Aorta (tissue), 5 donors: ENCODE measurements at places on chromosomes 1 and 21.

DNA sequence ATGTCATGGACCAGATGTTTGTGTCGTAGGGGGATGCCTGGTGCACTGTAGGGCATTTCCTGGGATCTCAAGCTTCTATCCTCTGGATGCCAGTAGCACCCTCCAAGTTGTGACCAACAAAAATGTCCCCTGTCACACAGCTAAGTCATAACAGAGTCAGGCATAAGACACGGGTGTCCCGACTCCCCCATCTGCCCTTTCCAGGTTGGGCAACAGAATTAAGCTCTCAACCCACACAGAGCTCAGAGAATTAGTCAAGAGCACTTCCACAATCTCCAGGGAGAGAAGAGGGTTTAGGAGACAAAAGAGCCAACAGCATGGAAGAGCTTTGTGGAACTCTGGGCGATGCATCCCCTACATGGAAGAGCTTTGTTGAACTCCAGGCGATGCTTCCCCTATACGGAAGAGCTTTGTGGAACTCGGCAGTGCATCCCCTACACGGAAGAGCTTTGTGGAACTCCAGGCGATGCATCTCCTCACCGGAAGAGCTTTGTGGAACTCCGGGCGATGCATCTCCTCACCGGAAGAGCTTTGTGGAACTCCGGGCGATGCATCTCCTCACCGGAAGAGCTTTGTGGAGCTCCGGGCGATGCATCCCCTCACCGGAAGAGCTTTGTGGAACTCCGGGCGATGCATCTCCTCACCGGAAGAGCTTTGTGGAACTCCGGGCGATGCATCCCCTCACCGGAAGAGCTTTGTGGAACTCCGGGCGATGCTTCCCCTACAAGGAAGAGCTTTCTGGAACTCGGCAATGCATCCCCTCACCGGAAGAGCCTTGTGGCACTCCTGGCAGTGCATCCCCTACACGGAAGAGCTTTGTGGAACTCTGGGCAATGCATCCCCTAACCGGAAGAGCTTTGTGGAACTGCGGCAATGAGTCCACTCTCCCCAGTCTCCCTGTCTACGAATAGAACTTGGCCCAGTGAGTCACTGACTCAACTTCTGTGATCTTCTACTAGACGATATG lies 422.7 kb downstream of the KIF26B start:
- H3K27ac ChIP-seq = no peak overlapping the region
- H3K4me1 ChIP-seq = no peaks in the 10 kb centered on the region
- H3K36me3 ChIP-seq = no peaks in the 10 kb centered on the region
- no peak overlapping the region for H3K4me3 ChIP-seq
- no peak for DNase-seq

DNA sequence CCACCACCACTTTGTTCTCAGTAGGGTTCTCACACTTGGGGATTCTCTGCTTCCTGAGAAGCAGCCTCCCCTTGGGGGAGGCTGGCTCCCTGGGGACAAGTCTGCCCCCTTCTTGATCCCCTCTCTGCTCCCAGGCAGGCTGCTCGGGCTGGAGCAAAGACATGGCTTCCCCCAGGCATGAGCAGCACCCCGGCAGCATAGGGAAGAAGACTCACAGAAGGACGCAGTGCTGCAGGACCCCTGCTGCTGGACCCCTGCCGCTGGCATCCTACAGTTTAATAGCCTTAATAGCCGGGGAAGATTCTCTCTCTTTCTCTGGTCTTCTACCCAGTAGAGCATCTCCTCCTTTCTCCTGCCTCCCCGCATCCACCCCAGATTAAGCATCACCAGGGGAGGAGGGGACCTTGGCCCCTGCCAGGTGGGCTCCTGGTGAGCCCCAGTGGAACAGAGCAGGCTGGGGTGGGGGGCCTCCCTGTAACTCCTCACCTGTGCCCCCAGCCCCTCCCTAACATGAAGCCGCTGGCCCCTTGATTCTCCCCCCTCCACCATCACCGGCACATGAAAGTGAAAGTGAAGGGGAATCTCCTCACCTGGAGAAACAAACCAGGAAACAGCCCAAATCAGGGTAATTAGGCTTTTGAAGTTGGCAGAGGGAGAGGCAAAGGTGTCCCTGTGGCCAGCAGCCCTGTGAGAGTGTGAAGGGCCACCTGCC lies 2.5 kb downstream of the WNT3A start:
- no peaks in the 10 kb centered on the region for H3K27me3 ChIP-seq
- no peaks in the 10 kb centered on the region for H3K4me1 ChIP-seq
- DNase-seq = no peak
- H3K36me3 ChIP-seq = no peaks in the 10 kb centered on the region

- no peaks in the 10 kb centered on the region for H3K4me1 ChIP-seq
- no peaks in the 10 kb centered on the region for H3K27me3 ChIP-seq
- H3K36me3 ChIP-seq = no peaks in the 10 kb centered on the region
- DNase-seq = no peak
Observed at GRCh38 chr1:164228928-164229327, 330.1 kb upstream of the PBX1 start.

GRCh38 chr1:88610687-88611086 lies 73.4 kb upstream of the PKN2 start:
- no peak for DNase-seq
- H3K27ac ChIP-seq = no peak overlapping the region
- H3K4me3 ChIP-seq = no peak overlapping the region
- no peaks in the 10 kb centered on the region for H3K27me3 ChIP-seq
- no peaks in the 10 kb centered on the region for H3K4me1 ChIP-seq

DNA sequence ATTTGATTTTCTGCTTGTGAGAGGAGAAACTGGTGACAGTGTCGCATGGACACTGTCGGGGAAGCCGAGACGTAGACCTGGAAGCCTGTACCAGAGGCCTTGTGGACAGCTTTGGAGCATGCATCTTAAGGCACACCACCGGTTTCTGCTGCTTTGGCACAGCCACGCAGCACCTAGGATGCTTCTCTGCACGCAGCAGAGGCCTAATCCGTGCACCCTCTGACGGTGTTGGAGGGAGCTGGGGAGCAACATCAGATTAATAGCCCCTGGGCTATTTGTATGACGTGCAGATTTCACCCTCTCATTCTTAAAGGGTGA lies 30.3 kb downstream of the TEX35 start:
- no peaks in the 10 kb centered on the region for H3K36me3 ChIP-seq
- no peak overlapping the region for H3K27ac ChIP-seq
- no peaks in the 10 kb centered on the region for H3K27me3 ChIP-seq
- H3K4me3 ChIP-seq = peak overlapping the region; percentile 96
- H3K4me1 ChIP-seq = no peaks in the 10 kb centered on the region

DNA sequence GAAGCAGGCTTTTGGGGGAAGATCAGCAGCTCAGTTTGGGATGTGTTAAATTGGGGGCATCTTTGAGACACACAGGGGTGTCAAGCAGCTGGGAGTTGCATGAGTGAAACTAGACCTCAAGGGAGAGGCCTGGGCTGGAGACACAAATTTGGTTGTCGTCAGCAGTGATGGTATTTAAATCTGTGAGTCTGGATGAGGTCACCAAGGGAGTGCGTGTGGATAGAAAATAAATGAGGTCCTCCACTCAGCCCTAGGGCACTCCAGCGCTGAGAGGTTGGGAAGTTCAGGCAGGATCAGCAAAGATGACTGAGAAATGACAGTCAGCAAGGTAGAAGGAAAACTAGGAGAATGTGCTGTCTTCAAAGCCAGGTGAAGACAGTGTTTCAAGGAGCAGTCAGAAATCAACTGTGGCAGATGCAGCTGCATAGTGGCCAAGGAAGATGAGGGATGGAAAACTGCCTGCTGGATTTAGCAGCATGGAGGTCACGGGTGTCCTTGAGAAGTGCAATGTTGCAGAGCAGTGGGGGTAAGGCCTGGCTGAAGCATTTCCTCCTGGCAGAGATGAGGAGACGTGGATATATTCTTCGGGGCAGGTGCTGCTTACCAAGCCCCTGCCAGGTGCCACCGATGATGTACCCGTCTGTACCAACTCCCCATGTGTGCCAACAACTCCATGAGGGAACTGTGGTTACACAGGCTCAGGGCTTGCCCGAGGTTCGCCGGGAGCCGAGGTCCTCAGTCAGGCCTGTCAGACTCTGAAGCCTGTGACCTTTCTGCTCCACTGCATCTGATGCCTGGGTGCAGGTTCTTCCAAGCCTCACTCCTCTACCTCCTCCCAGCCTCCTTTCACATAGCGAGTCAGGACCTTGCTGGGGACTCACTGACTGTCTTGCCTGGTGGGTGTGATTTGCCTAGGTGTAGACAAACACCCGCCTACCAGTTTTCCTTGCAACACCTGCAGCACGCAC lies 11.3 kb downstream of the MAP7D1 start:
- DNase-seq = no peak
- H3K4me3 ChIP-seq = no peak overlapping the region
- peaks cover 8% of the 10 kb centered on the region for H3K36me3 ChIP-seq
- H3K27ac ChIP-seq = no peak overlapping the region
- no peaks in the 10 kb centered on the region for H3K27me3 ChIP-seq

DNA sequence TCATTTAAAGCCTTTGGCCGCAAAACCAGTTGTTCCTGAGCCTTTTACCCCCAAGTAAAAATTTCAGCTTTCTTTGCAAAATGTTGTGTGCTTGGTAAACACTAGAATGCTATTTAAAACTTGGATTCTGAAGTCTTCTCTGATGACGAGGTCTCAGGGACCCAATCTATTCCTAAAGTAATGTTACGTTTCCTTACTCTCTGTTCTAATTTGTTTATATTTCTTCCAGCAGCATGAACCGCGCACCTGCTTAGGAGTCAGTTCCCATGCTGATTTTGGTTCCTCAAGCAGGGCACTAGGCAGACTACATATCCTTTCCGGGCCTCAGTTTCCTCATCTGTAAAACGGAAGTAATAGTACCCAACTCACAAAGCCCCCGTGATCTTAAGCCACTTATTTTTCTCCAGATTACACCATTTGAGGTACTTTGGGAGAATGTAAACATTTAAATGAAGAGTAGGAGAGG lies 969 bp upstream of the ALDH4A1 start:
- no peaks in the 10 kb centered on the region for H3K36me3 ChIP-seq
- no peaks in the 10 kb centered on the region for H3K27me3 ChIP-seq
- DNase-seq = no peak

DNA sequence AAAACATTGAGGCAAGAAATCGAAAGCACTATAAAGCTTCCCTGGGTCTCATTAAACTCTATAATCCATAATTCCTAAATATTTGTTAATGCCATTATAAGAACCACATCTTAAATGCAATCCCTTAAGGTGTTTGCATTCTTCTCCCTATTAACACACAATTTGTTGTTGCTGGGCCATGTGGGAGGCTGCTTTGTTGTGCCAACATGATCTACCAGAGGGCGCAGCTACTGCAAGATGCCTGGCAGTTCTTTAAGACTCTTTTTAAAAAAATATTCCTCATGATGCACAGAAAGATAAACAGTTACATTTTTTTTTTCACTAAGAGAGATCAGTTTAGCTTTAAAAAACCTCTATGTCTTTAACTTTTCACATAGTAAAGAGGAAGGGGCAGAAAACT lies 39.0 kb upstream of the BCAS2 start:
- H3K4me1 ChIP-seq = no peaks in the 10 kb centered on the region
- H3K4me3 ChIP-seq = no peak overlapping the region
- DNase-seq = no peak
- H3K36me3 ChIP-seq = no peaks in the 10 kb centered on the region
- no peaks in the 10 kb centered on the region for H3K27me3 ChIP-seq

GRCh38 chr21:36589352-36589971 lies 109.5 kb upstream of the SIM2 start:
- DNase-seq = peak; percentile 55
- no peaks in the 10 kb centered on the region for H3K27me3 ChIP-seq
- no peak overlapping the region for H3K4me3 ChIP-seq
- no peaks in the 10 kb centered on the region for H3K4me1 ChIP-seq
- H3K36me3 ChIP-seq = no peaks in the 10 kb centered on the region

GRCh38 chr1:15826810-15827507 lies 19.5 kb upstream of the UQCRHL start:
- no peak overlapping the region for H3K4me3 ChIP-seq
- peaks cover 3% of the 10 kb centered on the region for H3K4me1 ChIP-seq
- no peaks in the 10 kb centered on the region for H3K36me3 ChIP-seq
- no peak overlapping the region for H3K27ac ChIP-seq
- DNase-seq = no peak

DNA sequence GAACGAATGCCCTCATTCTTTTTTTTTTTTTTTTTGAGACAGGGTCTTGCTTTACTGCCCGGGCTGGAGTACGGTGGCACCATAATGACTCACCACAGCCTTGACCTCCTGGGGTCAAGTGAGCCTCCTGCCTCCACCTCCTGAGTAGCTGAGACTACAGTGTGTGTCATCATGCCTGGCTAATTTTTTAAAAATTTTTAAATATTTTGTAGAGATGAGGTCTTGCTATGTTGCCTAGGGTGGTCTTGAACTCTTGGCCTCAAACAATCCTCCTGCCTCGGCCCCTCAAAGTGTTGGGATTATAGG lies 69.4 kb downstream of the ALG14 start:
- H3K4me3 ChIP-seq = no peak overlapping the region
- H3K36me3 ChIP-seq = no peaks in the 10 kb centered on the region
- no peaks in the 10 kb centered on the region for H3K27me3 ChIP-seq
- peaks cover 5% of the 10 kb centered on the region for H3K4me1 ChIP-seq
- no peak for DNase-seq
- H3K27ac ChIP-seq = no peak overlapping the region

DNA sequence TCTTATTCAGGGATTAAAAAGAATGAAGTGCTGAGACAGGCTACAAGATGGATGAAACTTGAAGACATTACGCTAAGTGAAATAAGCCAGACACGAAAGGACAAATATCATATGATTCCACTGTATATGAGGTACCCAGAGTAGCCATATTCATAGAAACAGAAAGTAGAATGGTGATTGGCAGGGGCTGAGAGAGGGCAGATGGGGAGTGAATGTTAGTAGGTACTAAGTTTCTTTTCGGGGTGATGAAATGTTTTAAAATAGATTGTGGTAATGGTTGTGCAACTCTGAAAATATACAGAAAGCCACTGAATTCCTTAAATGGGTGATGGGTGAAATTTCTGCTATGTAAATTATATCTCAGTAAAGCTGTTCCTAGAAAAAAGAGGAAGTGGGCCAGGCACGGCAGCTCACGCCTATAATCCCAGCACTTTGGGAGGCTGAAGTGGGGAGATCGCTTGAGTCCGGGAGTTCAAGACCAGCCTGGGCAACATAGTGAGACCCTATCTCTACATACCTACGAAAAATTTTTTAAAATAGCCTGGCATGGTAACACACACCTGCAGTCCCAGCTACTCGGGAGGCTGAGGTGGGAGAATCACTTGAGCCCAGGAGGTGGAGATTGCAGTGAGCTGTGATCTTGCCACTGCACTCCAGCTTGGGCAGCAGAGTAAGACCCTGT lies 15.9 kb downstream of the SLC27A3 start:
- H3K4me3 ChIP-seq = peak overlapping the region; percentile 8
- no peak for DNase-seq
- H3K4me1 ChIP-seq = no peaks in the 10 kb centered on the region
- no peaks in the 10 kb centered on the region for H3K27me3 ChIP-seq
- no peaks in the 10 kb centered on the region for H3K36me3 ChIP-seq
- H3K27ac ChIP-seq = peak overlapping the region; percentile 100

- H3K27ac ChIP-seq = no peak overlapping the region
- no peak for DNase-seq
- no peaks in the 10 kb centered on the region for H3K27me3 ChIP-seq
- no peaks in the 10 kb centered on the region for H3K4me1 ChIP-seq
- no peaks in the 10 kb centered on the region for H3K36me3 ChIP-seq
Observed at GRCh38 chr1:239805042-239805441, 286.6 kb upstream of the FMN2 start.
